SW 1271 (cell line): ENCODE measurements at places on chromosomes 3 and 15.

DNA sequence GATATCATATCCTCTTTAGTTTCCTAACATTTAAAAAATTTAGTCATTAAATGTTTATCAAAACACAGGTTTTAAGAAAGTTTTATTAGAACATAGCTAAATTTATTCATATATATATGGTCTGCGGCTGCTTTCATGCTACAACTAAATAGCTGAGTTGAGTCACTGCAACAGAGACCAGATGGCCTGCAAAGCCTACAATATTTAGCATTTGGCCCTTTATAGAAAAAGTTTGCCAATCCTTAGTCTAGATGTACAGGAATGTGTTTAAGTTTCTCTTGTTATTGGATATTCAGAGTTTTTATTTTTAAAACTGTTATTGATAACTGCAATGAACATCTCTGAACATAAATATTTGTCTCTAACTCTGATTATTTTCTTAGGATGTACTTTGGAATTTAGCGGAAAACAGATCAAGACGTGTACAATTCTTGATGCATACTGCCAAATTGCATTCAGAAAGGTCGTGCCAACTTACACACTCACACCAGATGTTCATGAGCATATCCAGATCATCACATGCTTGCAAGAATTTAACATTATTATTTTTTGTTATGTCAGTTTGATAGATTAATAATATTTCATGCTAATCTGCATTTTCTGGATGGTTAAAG is 157.9 kb downstream of the STAC start:
- no peak for DNase-seq

DNA sequence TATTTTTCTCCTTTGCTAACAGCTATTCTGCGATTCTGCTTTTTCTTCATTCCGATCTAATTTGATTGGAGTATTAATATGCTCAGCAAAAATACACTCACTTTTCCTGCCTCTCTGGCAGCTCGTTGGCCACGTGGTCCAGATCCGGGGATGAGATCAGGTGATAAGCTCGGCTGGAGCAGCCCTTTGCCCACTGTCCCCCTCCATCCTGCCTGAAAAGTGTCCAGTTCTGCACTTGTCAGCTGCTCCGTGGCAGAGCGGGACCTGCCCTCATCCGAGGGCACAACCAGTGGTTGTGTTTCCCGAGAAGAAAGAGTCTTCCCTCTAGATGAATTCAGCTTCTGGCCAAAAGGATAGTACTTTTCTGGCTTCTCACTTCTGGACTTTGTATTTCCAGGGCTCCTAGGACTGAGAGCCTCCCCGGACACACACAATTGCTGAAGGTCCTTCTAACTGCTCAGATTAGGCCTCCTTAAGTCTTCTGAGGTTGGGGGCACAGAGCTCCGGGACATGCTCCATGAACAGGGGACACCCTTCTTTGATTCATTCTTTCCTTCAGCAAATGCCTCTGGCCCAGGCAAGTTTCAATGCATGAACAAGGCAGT is 103.9 kb upstream of the ALDH1A3 start:
- no peak for DNase-seq

GRCh38 chr3:44436181-44436580 is 41.3 kb downstream of the ZNF445 start:
- no peak for DNase-seq

GRCh38 chr3:139835830-139836683 is 98.9 kb upstream of the CLSTN2 start:
- no peak for DNase-seq

GRCh38 chr15:87080547-87080946 is 1000.9 kb downstream of the AGBL1 start:
- DNase-seq = no peak

DNA sequence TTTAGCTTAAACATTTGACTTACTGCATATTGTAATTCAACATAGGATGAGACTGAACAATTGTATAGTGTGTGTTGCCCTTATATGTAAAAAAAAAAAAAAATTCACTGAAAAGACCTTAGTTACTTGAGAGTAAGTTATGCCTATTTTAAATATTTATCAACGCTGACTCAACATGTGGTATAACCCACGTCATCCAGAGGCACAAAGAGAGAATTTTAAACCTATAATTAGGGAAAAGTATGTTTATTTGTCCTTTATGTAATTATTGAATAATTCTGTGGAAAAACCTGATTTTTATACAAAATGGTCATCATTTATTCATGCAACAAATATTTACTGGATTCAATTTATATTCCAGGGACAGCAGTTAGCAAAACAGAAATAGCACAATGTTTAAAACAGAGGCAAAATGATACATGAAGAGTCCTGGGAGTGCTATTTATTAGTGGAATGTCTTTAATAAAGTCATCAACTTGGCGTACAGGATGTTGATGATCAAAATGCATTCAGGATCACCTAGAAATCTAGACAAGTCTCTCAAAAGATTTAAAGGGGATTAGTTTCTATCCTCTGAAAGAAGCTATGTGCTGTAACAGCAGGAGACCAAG is 223.7 kb downstream of the PCCB start:
- DNase-seq = no peak

- no peak for DNase-seq
Measured at GRCh38 chr3:191259486-191259885, 60.4 kb downstream of the OSTN start.

DNA sequence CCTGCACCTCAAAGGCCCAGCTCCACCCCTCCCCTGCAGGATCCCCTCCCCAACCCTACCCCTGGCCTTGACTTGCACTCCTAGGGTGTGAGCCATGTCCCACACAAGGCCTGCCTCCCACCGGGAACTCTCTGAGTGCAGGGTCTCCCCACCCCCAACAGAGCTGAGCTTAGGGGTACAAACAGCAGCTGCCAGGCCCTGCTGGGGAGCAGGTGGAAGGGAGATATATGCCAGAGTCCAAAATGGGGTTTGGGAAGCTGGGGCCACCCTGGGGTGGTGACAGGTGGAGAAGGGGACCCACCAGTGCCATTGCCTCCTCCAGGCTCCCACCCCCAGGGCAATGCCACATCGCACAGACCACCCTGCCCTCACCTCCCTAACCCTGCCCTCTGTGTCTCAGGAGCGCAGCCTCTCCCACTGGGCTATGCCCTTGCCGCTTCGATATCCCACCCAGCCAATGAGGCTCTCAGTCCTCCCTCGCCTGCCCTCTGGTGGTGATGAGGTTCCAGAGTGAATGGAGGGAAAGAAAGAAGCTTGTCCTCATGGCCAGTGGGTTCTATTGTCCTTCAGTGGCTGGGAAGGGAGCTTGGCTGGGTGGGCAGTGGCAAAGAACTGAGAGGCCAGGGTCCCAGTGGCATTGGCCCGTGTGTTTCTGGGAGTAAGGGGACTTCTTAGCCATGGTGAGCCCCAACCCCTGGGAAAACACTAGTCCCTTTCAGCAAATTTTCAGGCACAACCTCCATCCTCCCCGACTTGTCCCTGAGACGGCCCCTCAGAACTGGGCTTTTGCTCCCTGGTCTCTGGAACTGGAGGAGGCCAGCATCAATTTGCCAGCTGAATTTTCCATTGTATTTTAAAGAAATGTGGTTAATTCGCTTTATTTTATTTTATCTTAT is 46.8 kb downstream of the CYP11A1 start:
- peak; percentile 38 for DNase-seq

DNA sequence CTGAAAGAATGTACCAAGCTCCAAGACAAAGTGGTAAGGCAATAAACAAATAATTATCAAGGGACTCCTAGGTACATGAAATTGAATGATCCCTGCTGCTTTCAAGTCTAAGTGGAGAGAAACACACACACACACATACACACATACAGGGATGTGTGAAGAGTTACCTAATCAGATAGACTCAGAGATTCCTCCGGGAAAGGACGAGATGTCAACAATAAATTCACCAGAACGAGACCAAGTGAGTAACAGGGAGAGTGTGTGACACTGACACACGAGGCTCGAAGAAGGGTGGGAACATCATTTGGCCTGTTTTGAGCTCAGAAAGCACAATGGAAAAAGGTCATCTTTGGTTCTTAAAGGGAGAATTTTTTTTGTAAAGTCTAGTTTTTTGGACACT is 13.4 kb downstream of the LRIG1 start:
- DNase-seq = no peak

GRCh38 chr3:80806673-80807072 is 954.8 kb downstream of the GBE1 start:
- no peak for DNase-seq

DNA sequence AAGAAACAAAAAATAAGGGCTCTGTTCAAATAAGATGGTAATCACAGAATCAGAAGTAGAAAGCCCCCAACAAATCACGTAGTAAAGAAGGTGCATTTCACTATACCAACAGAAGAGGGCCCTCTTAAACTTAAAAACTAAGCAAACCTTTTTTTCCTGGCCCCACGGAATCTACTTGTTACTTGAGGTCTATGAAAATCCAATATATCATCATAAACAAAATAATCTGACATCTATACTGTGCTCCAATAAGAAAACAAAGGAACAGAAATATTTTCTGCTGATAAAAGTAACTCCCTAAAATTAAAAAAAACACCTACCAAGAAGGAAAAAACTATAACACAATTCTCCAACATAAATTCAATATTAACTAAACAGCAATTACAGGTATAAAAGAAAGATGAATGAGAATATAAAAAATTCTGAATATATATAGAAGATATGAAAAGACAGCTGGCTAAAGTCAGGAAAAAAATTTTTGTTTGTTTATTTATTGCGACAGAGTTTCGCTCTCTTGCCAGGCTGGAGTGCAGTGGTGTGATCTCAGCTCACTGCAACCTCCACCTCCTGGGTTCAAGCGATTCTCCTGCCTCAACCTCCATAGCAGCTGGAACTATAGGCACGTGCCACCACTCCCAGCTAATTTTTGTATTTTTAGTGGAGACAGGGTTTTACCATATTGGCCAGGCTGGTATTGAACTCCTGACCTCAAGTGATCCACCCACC is 81.8 kb downstream of the CLASP2 start:
- no peak for DNase-seq

GRCh38 chr15:41022487-41023090 is 69.3 kb downstream of the CHAC1 start:
- no peak for DNase-seq

- DNase-seq = no peak
Measured at GRCh38 chr3:17187589-17188184, 302.9 kb downstream of the PLCL2 start.

GRCh38 chr3:133246119-133246518 is 153.7 kb upstream of the BFSP2 start:
- DNase-seq = no peak

- peak; percentile 37 for DNase-seq
Measured at GRCh38 chr3:197168606-197169005, 129.8 kb downstream of the DLG1 start.

DNA sequence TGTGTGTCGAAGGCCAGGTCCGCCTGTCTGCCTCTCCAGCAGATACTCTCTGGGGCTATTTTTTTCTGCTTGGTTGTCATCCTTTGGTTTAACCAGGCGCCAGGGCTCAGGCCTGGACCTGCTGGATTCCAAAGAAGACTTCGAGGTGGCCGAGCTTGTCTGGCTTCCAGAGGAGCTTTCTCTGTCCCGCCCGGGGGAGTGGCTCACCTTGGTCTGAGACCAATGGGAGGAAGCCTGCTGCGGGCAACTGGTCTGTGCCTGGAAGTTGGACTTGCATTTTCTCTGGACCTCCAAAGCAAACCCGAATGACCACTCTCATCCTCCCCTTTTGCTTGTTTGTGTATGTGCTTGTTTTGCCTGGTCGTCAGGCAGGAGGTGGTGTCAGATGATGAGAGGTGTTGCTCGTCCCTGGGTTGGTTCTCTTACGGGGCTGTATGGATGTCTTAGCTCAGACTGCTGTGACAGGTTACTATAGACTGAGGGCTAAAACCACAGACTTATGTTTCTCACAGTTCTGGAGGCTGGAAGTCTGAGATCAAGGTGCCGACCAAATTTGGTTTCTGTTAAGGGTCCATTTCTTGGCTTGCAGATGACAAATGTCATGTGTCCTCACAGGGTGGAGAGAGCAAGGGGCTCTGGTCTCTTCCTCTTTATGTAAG is 19.3 kb downstream of the IGF1R start:
- no peak for DNase-seq

GRCh38 chr15:67947254-67948039 is 106.7 kb upstream of the PIAS1 start:
- no peak for DNase-seq

GRCh38 chr3:174862666-174863065 is 3.5 kb downstream of the NAALADL2 start:
- no peak for DNase-seq

DNA sequence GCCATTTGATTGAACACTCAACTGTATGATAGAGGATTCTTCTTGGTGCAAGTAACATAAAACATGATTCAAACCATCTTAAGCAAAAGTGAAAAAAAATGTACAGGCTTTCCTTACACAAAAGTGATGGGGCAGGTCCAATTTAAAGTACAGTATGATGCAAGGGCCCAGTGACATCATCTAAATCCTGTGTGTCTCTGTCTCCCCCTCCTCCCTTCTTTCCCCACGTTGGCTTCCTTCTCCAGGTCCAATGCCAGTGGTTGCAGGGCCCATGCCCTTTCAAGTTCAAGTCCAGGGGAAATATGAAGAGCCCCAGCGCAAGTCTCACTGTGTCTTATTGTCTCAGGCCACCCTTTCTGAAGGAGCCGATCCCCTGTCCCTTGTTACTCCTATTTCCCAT is 332.3 kb downstream of the SHQ1 start:
- DNase-seq = no peak

DNA sequence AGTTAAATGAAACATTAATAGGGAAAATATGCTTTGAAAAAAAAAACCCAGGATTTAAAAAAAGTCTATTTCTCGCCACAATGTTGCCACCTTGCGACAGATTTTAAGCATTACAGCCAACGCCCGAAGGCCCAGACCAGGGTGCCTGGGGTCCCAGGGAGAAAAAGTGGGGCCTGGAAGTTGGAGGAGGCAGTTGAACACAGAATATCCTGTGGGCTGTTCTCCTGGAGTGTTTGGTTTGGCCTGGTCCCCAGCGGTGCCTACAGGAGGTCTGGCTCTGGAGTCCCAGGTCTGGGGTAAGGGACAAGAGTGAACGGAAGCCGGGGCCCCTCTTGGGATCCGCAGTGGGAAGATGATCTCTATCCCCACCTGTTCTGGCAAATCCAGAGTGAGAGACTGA is 3.4 kb downstream of the RNU6-1 start:
- peak; percentile 26 for DNase-seq

DNA sequence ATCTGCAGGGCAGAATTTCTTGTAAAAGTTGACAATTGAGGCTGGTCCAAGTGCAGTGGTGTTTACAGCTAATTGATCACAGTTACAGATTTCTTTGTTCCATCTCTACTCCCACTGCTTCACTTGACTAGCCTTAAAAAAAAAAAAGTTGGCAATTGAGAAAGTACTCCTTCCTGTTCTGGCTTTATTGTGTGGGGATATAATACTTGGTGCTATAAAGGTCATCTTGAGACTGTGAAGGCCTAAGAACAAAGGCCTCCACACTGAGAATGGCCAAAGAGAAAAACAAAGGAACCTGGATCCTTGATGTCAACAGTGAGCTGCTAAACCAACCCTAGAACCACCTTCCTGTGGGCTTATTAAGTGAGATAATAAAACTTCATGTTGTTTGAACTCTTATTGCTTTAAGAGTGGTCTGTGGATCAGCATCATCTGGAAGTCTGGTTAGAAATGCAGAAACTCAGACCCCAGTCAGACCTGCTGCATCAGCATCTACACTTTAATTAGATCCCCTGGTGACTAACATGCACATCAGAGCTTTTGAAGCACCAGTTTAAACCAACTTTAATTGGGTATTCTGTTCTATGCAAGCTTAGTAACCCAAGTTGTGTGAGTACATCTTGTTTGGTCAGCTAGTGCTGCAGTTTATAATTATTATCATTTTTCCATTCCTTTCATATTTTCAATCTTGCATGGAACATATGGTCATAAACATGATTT is 55.2 kb downstream of the TMOD3 start:
- no peak for DNase-seq

- DNase-seq = no peak
Measured at GRCh38 chr15:41160639-41161315, 44.7 kb upstream of the INO80 start.

- DNase-seq = no peak
Measured at GRCh38 chr3:125671461-125672243, 76.4 kb upstream of the OSBPL11 start.
